Peyer's patch (tissue), 4 donors: ENCODE measurements at places on chromosomes 6 and 20. TPM values are rescaled to one million over a fixed set of nuclear protein-coding genes. Genes with fewer than 3 reads are reported as not detected.

Gene STAU1
- total RNA-seq = 82.4 TPM

DNA sequence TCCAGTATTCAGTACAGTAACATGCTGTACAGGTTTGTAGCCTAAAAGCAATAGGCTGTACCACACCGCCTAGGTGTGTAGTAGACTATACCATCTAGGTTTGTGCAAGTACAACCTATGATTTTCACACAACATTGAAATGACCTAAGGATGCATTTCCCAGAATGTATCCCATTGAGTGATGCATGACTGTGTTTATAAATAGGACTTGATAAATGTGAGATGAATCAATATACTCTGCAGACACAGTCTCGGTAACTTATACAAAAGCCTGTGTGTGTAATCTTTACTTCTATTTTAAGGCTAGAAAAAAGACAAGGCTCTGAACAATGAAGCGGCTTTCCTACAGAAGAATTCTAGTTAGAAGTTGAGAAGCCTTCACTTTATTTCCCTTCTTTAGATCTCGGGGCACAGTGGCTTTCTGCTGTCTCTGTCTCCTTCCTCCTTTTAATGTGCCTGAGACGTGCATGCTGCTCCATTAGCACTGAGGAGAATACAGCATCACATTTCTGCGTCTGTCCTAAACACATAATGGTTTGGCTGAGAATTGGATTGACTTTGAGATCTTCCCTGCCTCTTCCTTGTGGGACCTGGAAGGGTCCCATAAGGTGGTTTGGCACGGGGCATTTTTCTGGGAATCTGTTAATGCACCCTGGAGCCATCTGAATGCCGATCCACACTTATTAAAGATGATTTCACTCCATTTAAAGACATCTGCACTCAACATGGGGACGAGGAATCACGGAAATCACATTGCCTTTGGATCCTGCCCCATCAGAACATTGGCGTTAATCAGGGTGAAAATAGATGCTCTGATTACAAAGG, 112.5 kb downstream of the SCML4 start:
- DNase-seq = no peak
- no peak overlapping the region for H3K4me3 ChIP-seq
- no peaks in the 10 kb centered on the region for H3K27me3 ChIP-seq
- H3K4me1 ChIP-seq = peaks cover 11% of the 10 kb centered on the region
- no peaks in the 10 kb centered on the region for H3K36me3 ChIP-seq
- no peak overlapping the region for H3K27ac ChIP-seq

Gene DNAH8
- not detected for total RNA-seq

GRCh38 chr6:169177516-169178166, 76.0 kb downstream of the THBS2 start:
- no peak overlapping the region for H3K4me3 ChIP-seq
- no peak for DNase-seq
- H3K27me3 ChIP-seq = no peaks in the 10 kb centered on the region
- no peaks in the 10 kb centered on the region for H3K36me3 ChIP-seq

Gene HNF4A
- total RNA-seq = 76.7 TPM

DNA sequence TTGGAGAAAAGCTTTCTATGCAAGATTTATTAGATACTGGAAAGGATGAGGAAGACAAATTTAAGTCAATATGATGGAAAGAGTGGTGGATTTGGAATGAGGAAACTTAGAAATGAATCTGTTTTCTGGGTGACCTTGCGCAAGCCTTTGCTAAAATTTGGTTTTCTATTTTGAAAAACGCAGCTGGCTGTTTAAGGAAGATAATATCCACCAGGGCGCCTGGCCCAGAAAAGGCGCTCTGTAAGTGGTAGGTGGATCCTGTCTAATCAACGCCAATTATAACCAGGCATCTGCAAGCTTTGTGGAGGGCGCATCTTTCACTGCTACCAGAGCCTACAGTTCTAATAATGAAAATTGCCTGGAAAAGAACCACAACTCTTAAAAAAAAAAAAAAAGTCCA, 398 bp upstream of the SPATS1 start:
- DNase-seq = no peak
- no peaks in the 10 kb centered on the region for H3K36me3 ChIP-seq
- no peak overlapping the region for H3K27ac ChIP-seq

DNA sequence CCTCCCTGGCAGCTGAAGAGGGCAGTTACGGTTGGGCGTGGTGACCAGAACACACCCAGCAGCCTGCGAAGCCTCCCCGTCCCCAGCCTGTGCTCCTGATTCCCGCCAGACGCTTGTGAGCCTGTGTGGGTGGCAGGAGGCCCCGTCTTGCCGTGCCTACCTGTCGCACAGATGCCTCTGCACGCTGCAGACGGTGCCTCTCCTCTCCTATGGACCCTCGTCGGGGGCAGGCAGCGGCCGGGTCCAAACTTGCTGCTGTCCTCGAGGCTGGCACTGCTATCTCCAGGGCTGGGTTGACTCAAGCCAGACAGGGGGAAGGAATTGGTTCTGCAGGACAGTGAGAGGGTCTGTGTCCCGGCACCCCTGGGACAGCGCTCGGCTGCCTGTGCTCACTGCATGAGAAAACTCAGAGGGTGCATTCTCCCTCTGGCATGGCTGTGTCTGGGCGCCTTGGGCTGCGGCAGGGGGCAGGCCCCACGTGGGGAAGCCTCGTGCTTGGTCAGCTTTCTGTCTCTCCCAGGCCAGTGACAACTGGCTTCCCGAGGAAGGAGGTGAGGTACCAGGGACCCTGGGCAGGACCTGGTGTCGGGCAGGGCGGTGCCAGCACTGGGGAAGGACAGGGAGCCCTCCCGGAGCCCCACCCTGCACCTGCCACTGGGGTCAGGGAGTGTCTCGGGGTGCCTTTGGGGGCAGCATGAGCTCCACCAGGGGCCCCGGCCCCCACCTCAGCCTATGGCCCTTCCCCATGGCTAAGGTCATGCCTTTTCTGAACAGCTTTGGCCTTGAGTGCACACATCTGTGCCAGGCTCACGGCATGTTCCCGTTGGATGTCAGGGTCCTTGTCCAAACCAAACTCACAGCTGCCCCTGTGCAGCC, 127.5 kb downstream of the TAF4 start:
- no peak overlapping the region for H3K27ac ChIP-seq
- no peak overlapping the region for H3K4me3 ChIP-seq
- no peaks in the 10 kb centered on the region for H3K36me3 ChIP-seq
- H3K27me3 ChIP-seq = no peaks in the 10 kb centered on the region

Gene PLN
- 6.1 TPM for total RNA-seq

DNA sequence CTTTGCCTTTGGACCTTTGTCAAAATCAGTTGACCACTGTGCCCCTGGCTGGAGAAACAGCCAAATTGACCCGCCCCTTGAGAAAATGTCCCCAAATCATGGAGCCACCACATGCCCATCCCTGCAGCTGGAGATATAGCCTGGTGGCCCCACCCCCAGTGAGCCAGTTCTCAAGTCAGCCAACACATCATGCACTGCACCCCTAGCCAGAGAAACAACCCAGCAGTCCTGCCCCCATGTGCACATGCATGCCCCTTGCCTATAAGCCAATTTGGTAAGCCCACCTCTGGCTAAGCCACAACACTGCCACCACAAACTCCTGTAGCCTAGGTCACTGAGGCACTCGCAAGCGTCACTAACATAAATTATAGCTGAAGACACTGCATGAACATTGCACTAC, 174.2 kb upstream of the ECI2 start:
- H3K27ac ChIP-seq = no peak overlapping the region
- H3K4me3 ChIP-seq = no peak overlapping the region

- H3K4me1 ChIP-seq = no peaks in the 10 kb centered on the region
- H3K4me3 ChIP-seq = no peak overlapping the region
- H3K36me3 ChIP-seq = no peaks in the 10 kb centered on the region
- H3K27ac ChIP-seq = no peak overlapping the region
- H3K27me3 ChIP-seq = no peaks in the 10 kb centered on the region
- DNase-seq = no peak
Observed at GRCh38 chr6:165676435-165677068, 13.5 kb upstream of the PDE10A start.

DNA sequence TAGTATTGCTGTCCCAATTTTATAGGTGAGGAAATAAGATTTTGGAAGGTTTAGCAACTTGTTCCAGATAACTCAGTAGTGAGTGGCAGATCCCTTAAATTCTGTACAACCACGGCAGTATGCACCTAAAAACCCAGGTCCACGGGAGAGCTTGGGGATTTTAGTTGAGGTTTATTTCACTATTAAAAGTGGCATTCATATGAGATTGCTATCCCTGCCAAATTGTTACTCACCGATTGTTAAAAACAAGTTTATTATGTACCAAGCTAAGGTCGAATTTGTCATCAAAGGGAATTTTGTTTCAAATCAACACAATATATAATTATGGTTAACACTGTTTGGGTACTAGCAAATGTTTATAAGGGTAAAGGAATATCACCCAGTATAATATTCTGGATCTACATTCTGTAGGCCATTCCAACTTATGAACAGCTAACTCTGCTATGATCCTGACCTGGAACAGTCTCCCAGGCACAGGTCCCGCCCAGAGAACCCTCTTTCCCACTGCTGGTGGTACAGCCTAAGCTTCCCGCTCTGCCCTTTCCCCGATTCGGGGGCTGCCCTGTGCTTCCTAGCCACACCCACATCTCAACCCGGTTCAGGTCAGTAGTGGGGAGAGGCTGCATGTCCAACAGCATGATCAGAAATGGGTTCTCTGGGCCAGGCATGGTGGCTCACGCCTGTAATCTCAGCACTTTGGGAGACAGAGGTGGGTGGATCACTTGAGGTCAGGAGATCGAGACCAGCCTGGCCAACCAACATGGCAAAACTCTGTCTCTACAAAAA, 24.9 kb downstream of the GPLD1 start:
- H3K4me1 ChIP-seq = no peaks in the 10 kb centered on the region
- H3K27ac ChIP-seq = no peak overlapping the region
- DNase-seq = no peak
- no peaks in the 10 kb centered on the region for H3K36me3 ChIP-seq

DNA sequence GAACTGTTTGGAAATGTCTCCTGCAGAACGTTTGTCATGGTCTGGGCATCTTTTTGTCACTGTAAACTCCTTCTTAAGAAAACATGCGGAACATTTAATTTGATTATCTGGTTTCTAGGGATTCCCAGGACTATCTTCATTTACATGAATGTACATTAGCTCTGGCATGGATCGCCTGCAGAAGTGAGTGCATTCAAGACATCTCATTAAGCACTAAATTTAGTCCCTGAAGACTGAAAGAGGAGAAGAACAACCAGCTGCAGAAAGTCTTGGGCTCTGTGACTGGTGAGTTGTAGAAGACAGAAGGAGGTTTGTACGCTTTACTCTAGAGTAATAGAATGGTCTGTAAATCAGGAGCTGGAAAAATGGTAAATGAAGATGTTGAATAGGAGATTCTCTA, 540.7 kb downstream of the BCKDHB start:
- H3K27me3 ChIP-seq = no peaks in the 10 kb centered on the region
- H3K27ac ChIP-seq = no peak overlapping the region
- H3K4me1 ChIP-seq = no peaks in the 10 kb centered on the region
- H3K36me3 ChIP-seq = no peaks in the 10 kb centered on the region
- H3K4me3 ChIP-seq = no peak overlapping the region
- DNase-seq = no peak

DNA sequence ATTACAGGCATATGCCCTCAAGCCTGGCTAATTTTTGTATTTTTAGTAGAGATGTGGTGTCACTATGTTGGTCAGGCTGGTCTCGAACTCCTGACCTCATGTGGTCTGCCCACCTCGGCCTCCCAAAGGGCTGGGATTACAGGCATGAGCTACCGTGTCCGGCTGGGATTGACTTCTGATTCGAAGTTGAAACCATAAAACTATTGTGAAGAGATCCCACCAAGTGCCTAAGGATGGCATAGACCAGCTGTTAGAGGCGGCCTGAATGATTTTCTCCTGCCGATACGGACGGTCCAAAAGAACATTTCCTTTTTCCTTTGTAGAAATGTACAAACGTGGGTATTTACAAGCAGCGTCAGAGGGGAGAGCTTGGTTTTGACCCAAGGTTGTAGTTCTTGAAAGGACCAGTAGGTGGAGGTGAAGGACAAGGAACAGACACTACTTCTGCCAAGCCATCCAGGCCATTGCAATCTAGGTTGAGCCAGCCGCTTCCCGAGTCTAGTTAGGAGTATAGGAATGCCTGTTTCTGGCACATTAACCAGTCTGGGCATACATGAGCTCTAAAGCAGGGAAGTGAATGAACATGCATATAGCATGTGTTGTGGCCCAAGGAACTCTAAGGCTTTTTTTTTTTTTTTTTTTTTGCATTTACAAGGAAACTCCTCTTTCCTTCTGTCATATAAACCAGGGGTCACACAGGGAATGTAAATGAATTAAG, 29.0 kb downstream of the MOCS3 start:
- H3K4me1 ChIP-seq = no peaks in the 10 kb centered on the region
- H3K27ac ChIP-seq = no peak overlapping the region
- H3K4me3 ChIP-seq = no peak overlapping the region
- peak; percentile 82 for DNase-seq
- no peaks in the 10 kb centered on the region for H3K27me3 ChIP-seq
- H3K36me3 ChIP-seq = no peaks in the 10 kb centered on the region

Gene STMND1
- not detected for total RNA-seq

DNA sequence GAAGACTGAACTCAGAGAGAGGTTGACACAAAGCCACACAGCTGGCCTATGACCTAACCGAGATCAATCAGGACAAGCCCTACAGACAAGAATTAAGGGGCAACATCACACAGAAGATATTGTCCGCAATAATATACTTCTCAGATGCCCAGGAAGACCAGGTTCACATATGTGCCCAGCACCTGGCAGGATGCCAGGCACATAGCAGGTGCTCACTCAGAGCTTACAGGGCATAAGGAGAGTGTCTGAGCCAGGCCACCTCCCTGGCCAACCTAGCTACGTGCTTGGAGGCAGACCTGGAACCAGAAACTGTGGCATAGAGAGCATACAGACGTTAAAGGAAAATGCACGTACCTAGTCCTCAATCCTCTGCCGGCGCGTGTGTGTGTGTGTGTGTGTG, 87.0 kb upstream of the LRFN2 start:
- H3K4me1 ChIP-seq = no peaks in the 10 kb centered on the region
- H3K27ac ChIP-seq = no peak overlapping the region
- H3K36me3 ChIP-seq = no peaks in the 10 kb centered on the region
- no peak overlapping the region for H3K4me3 ChIP-seq
- no peak for DNase-seq
- H3K27me3 ChIP-seq = no peaks in the 10 kb centered on the region

Gene SRSF12
- not detected for total RNA-seq

- H3K27me3 ChIP-seq = no peaks in the 10 kb centered on the region
- peaks cover 12% of the 10 kb centered on the region for H3K36me3 ChIP-seq
- H3K27ac ChIP-seq = no peak overlapping the region
- DNase-seq = no peak
- no peaks in the 10 kb centered on the region for H3K4me1 ChIP-seq
Observed at GRCh38 chr6:145809211-145809610, 5.4 kb downstream of the FBXO30 start.
